ENCODE measurements at places on chromosomes 3 and 15. TPM values are rescaled to one million over a fixed set of nuclear protein-coding genes. Genes with fewer than 3 reads are reported as not detected.

DNA sequence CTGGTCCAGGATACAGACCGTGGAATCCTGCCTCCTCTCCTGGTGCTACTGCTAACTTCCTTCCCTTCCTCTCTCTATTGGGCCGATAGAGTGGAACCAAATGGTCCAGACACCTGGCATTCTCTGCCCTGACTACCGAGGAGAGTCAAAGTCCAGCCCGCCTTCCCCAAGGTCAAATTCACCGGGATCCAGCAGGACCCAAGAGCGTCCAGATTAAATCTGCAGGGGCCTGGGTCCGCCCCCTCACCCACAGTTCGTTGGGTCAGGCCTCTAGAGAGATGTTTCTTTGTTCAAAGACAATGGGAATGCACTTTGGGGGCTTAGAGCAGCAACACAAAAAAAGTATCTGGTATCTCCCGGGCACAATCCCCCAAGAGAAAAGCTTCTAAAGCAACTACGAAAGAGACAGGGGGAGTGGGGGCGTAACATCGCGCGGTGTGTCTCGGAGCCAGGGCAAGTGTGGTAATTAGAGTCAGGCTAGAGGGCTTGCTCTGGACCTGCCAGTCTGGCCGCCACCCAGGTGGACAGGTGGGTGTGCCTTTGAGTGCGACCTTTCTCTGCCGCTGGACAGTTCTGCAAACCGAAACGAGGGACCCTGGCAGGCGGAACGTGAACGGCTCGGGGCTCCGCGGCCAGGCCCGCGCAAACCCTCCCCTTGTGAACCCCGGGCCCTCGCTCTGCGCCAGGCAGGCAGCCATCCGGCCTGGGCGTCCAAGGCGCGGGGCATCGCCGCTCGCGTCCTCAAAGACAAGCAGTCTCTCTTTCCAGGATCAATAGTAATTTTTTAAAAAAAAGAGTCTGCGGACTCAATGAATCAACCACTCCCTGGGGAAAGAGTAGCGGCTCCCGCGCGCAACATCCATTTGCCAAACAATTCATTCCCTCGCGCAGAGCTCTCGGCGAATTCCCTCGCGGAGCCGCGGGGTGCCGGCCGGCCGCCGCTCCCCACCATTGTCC lies 806 bp downstream of the KLHL25 start:
- H3K4me1 ChIP-seq, result peaks cover 29% of the 10 kb centered on the region
- DNase-seq, result peak; percentile 28
- H3K27ac ChIP-seq, result no peak overlapping the region
- peaks cover 12% of the 10 kb centered on the region for H3K27me3 ChIP-seq
- H3K36me3 ChIP-seq, result no peaks in the 10 kb centered on the region

DNA sequence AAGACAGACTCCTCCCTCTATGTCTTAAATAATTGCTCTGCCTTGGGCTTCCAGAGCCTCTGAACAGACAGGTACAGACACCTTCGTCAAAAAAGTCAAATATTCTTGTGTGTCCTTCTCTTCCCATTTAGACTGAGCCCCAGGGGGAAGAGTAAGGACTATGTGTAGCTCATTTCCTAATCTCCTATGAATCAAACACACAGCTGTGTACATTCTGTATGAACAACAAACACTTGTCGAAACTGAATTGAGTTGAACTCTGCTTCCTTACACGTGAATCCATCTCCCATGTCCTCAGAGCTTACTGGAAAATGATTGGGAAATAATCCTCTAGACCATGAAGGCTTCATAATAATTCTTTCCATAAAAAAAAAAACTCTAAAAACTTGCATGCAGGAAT lies 80.8 kb downstream of the MOBP start:
- no peaks in the 10 kb centered on the region for H3K36me3 ChIP-seq
- peaks cover 33% of the 10 kb centered on the region for H3K27me3 ChIP-seq
- DNase-seq, result no peak
- no peaks in the 10 kb centered on the region for H3K4me1 ChIP-seq
- H3K4me3 ChIP-seq, result no peak overlapping the region

DNA sequence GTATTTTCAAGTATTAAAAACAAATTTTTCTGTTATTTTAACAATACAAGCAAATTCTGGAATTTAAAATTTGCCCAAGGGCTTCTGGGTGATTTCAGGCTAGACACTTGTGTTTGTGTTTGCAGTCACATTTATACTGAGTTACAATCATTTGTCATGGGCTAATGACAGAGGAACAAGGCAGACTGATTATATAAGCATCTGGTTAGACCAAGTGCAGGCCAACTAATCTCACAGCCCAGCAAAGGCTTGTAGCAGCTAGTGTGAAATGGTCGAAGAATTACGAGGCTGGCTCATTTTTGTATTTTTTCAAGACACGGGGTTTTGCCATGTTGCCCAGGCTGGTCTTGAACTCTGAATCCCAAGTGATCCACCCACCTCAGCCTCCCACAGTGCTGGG lies 52.1 kb downstream of the CMTM8 start:
- no peak overlapping the region for H3K4me3 ChIP-seq
- H3K36me3 ChIP-seq, result no peaks in the 10 kb centered on the region
- H3K4me1 ChIP-seq, result peaks cover 20% of the 10 kb centered on the region
- H3K27ac ChIP-seq, result peak overlapping the region; percentile 49
- no peaks in the 10 kb centered on the region for H3K27me3 ChIP-seq

- no peaks in the 10 kb centered on the region for H3K36me3 ChIP-seq
- no peak overlapping the region for H3K4me3 ChIP-seq
- no peak for DNase-seq
- H3K27ac ChIP-seq, result no peak overlapping the region
- H3K4me1 ChIP-seq, result no peaks in the 10 kb centered on the region
These were observed 3.1 kb downstream of the FEZF2 start for GRCh38 chr3:62370112-62370857.

- no peaks in the 10 kb centered on the region for H3K27me3 ChIP-seq
- H3K36me3 ChIP-seq, result peaks cover 29% of the 10 kb centered on the region
- H3K4me3 ChIP-seq, result no peak overlapping the region
- peak overlapping the region; percentile 64 for H3K27ac ChIP-seq
- no peaks in the 10 kb centered on the region for H3K4me1 ChIP-seq
These were observed 24.3 kb downstream of the ZSCAN2 start for GRCh38 chr15:84625123-84625522.

GRCh38 chr15:73287019-73287418 lies 81.7 kb downstream of the HCN4 start:
- H3K4me3 ChIP-seq, result no peak overlapping the region
- peaks cover under 1% of the 10 kb centered on the region for H3K27me3 ChIP-seq
- no peak overlapping the region for H3K27ac ChIP-seq

DNA sequence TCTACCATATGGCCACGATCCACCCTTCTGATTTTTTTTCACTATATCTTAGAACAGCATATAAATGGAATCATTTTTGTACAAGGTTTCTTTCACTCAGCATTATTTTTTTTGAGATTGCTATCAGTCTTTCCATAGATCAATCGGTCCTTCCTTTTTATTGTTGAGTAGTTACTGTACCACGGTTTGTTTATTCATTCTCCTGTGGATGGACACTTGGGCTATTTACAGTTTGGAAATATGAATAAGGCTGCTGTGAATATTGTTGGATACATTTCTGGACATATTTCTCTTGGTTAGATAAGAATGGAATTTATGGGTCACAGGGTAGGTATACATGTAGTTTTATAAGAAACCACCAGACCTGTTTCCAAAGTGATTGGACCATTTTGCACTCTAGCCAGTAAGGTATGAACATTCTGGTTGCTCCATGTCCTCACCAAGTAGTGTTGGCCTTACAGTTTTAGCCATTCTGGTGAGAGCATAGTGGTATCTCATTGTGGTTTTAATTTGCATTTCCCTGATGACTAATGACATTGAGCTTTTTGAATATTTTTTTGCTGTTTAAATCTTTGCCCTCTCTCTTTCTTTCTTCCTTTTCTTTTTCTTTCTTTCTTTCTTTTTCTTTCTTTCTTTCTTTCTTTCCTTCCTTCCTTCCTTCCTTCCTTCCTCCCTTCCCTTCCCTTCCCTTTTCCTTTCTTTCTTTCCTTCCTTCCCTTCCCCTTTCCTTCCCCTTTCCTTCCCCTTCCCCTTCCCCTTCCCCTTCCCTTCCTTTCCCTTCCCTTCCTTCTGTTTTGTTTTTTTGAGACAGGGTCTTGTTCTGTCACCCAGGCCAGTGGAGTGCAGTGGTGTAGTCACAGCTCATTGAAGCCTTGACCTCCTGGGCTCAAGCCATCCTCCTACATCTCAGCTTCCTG lies 49.2 kb downstream of the LRRK1 start:
- DNase-seq, result no peak
- H3K4me3 ChIP-seq, result no peak overlapping the region
- H3K27ac ChIP-seq, result no peak overlapping the region
- H3K36me3 ChIP-seq, result no peaks in the 10 kb centered on the region
- H3K4me1 ChIP-seq, result no peaks in the 10 kb centered on the region
- peaks cover 7% of the 10 kb centered on the region for H3K27me3 ChIP-seq

- no peaks in the 10 kb centered on the region for H3K4me1 ChIP-seq
- no peak for DNase-seq
- H3K27ac ChIP-seq, result no peak overlapping the region
- no peak overlapping the region for H3K4me3 ChIP-seq
These were observed 109.6 kb downstream of the ARRDC4 start for GRCh38 chr15:98070137-98070536.

DNA sequence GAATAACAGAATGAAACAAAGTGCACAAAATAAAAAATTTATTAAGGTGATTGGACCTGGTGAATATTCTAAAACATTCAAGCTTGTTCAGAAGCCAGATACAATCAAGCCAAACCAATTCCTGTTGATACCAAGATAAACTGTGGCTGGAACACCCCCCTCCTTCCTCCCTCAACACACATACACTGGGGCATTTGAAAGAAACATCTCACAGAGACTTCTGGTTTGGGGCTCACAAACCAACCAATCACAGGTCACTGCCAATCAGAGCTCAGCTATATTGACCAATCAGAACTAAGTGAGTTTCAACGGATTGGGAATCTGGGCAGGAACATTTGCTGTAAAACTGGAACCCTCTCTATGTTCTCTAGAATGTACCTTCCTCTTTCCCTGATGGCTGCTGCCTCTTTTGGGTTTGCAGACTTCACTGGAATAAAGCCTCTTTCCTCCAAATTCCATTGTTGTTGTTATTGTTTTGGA lies 340.6 kb upstream of the GOLIM4 start:
- H3K27ac ChIP-seq, result no peak overlapping the region
- no peaks in the 10 kb centered on the region for H3K4me1 ChIP-seq
- no peaks in the 10 kb centered on the region for H3K36me3 ChIP-seq
- H3K27me3 ChIP-seq, result no peaks in the 10 kb centered on the region

DNA sequence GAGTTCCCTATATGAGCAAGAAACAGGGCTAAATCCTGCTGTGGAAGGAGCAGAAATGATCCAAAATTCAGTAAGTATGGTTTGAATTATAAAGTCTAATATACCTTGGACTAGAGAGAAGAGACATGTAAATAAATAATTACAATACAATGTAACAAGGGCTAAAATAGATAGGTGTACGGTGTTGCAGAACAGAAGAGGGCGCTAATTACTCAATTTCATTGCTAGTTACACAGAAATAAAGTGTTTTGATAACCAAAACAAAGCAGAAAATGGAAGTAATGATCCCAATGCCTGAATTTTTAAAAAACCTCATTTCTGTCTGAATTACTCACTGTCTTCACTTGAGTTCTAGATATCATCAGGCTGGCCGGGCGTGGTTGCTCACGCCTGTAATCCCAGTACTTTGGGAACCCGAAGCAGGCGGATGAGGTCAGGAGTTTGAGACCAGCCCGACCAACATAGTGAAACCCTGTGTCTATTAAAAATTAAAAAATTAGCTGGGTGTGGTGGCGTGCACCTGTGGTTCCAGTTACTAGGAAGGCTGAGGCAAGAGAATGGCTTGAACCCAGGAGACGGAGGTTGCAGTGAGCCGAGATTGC lies 8.3 kb upstream of the PLCH1 start:
- H3K27ac ChIP-seq, result no peak overlapping the region
- DNase-seq, result no peak
- no peaks in the 10 kb centered on the region for H3K4me1 ChIP-seq
- no peak overlapping the region for H3K4me3 ChIP-seq
- H3K27me3 ChIP-seq, result no peaks in the 10 kb centered on the region
- no peaks in the 10 kb centered on the region for H3K36me3 ChIP-seq

DNA sequence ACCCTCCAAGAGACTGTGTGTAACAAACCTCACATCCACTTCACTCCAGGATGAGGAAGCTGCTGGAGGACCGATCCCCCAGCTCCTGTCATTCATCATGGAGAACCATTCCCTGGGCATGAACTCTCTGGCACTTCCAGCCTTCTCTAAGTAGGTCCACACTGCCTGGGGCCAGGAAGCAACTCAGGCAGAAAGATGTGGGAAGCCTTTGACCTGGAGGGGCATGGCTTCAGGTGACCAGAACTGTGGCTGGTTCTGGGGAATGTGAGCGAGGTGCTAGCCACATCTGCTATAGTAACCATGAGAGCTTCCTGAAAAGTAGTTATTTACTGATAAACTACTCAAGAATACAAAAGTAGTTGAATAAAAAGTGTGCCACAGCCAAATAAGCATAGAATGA lies 173.7 kb upstream of the CTDSPL start:
- no peak overlapping the region for H3K27ac ChIP-seq
- no peak for DNase-seq
- H3K27me3 ChIP-seq, result peaks cover 4% of the 10 kb centered on the region
- H3K36me3 ChIP-seq, result no peaks in the 10 kb centered on the region

DNA sequence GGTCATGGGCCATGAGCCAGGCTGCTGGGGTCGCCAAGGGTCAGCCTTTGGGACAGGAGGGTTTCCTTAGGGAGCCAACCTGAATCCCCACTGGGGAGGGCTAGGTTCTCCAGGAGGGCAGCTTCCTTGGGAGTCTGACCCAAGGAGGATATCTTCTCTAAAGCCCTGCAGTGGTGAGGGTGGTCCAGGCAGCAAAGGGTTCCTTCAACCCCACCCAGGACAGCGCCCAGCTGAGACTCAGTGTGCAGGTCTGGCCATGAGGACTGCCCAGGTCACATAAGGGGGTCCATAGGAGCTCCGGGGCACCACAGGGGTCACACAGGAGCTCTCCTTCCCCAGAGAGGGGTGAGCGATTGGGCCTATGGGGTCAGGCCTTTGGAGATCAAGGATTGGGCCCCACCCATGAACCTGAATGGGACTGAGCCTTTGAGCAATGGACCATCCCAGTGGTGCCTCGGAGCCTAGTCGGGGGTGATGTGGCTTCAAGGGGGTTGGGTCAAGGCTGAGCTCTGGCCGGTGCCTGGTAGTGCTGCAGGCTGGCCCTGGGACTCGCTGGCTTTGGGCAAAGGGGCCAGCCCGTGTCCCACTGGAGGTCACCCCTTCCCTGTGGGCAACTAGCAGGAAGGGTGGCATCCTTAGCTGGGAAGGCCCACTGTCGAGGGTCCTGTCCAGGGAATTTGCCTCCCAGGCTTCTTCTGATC lies 216.5 kb downstream of the SNRPN start:
- H3K4me1 ChIP-seq, result no peaks in the 10 kb centered on the region
- H3K27ac ChIP-seq, result no peak overlapping the region
- H3K4me3 ChIP-seq, result no peak overlapping the region
- H3K36me3 ChIP-seq, result peaks cover 14% of the 10 kb centered on the region
- H3K27me3 ChIP-seq, result no peaks in the 10 kb centered on the region

TRIM42 gene
- polyA plus RNA-seq, result not detected

GRM7 gene
- polyA plus RNA-seq, result not detected

ACKR4 gene
- not detected for polyA plus RNA-seq

CLRN1 gene
- not detected for polyA plus RNA-seq

C3orf33 gene
- 2.5 TPM for polyA plus RNA-seq

TRAIP gene
- polyA plus RNA-seq, result 2.2 TPM

XPC gene
- 21.7 TPM for polyA plus RNA-seq

PLAAT1 gene
- polyA plus RNA-seq, result not detected

Data from naive B cell (primary cell).